Hindlimb muscle (tissue), 1 donor: ENCODE measurements at places on chromosomes 5 and 9. TPM values are rescaled to one million over a fixed set of nuclear protein-coding genes. Genes with fewer than 3 reads are reported as not detected.

- DNase-seq = no peak
These were observed 826 bp downstream of the GPRIN1 start for GRCh38 chr5:176608937-176609723.

- DNase-seq = no peak
These were observed 14.9 kb upstream of the NDUFB6 start for GRCh38 chr9:32587901-32588300.

- DNase-seq = no peak
These were observed 14.6 kb upstream of the BNC2 start for GRCh38 chr9:16884952-16885513.

GRCh38 chr5:168227001-168227400, 64.4 kb upstream of the WWC1 start:
- DNase-seq = no peak

- no peak for DNase-seq
These were observed 36.4 kb downstream of the PARP8 start for GRCh38 chr5:50702615-50703366.

GRCh38 chr5:105428451-105429380, 1866.1 kb upstream of the NUDT12 start:
- DNase-seq = no peak

DNA sequence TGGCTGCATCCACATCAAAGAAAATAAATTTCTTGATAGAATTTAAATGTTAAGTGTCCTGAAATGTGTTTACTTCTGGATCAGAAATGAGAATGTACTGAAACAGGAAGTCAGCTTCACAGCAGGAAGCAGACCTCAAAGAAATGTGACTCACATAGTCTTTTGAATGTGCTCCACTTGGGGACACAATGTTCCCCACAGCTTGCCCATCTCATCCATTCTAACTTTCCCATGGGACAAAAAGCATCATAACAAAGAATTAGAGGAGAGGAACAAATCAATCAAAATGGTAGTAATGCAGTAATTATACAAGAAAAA, 85.7 kb downstream of the GRAMD2B start:
- no peak for DNase-seq

AK8 gene
- 0.48 TPM for polyA plus RNA-seq

SPATA31A3 gene
- polyA plus RNA-seq = not detected

SLC25A2 gene
- polyA plus RNA-seq = not detected

KIAA1958 gene
- 3.8 TPM for polyA plus RNA-seq

DCAF12 gene
- 31.2 TPM for polyA plus RNA-seq

TIMD4 gene
- polyA plus RNA-seq = 2.0 TPM

CYLC2 gene
- polyA plus RNA-seq = not detected
